Activated CD4-positive, alpha-beta memory T cell treated with anti-CD3 and anti-CD28 coated beads, Interleukin-2, amount 10 ng/mL, durations not matched to agents 7 days and 5 days (primary cell): ENCODE measurements at places on chromosomes 11 and 22. TPM values are rescaled to one million over a fixed set of nuclear protein-coding genes. Genes with fewer than 3 reads are reported as not detected.

DNA sequence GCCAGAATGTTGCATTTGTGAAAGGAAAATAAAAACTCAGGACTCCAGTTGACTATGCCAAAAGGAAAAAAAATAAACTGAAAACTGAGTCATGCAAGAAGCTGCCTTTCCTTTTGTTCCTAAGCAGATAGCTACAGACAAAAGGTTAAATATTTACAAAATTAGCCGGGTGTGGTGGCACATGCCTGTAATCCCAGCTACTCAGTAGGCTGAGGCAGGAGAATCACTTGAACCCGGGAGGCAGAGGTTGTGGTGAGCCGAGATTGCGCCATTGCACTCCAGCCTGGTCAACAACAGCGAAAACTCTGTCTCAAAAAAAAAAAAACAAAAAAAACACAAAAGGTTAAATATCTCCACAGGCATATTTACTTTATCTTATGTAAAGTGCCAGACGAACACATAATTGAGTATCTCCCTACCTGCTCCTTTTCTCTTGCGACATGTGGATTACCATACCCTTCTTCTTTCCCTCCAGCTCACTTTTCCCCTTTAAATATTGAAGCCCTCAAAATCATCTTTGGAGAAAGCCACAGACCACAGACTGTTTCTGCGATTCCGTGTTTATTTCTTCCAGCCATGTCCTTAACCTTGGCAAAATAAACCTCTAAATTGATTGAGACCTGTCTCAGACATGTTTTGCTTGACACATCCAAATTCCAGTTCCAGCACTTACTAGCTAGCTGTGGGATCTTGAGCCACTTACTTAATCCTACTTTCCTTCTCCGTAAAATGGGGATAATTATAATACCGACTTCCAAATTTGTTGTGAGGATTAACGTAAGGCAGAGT lies 2.3 kb upstream of the SMPD1 start:
- DNase-seq: no peak

GRCh38 chr11:27418356-27418755 lies 54.2 kb downstream of the LGR4 start:
- DNase-seq: no peak

DNA sequence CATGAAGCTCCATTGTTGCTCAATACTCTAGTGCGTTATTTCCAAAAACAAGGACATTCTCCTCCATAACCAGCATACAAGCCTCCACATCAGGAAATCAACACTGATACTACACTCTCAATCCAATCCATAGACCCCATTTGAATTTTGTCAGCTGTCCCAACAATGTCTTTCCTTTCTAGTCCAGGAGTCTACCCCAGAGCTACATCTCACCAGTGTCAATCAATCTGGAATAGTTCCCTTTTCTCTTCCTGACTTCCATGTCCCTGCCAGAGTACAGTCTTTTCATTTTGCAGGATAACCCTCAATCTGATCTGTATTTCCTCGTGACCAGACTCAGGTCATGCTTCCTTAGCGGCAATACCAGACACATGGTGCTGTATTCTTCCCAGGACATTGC lies 43.0 kb downstream of the TCF20 start:
- DNase-seq: no peak

The C22orf31 gene
- not detected for total RNA-seq

GRCh38 chr22:22942511-22943329 lies 55.1 kb downstream of the IGLL5 start:
- peak; percentile 84 for DNase-seq

DNA sequence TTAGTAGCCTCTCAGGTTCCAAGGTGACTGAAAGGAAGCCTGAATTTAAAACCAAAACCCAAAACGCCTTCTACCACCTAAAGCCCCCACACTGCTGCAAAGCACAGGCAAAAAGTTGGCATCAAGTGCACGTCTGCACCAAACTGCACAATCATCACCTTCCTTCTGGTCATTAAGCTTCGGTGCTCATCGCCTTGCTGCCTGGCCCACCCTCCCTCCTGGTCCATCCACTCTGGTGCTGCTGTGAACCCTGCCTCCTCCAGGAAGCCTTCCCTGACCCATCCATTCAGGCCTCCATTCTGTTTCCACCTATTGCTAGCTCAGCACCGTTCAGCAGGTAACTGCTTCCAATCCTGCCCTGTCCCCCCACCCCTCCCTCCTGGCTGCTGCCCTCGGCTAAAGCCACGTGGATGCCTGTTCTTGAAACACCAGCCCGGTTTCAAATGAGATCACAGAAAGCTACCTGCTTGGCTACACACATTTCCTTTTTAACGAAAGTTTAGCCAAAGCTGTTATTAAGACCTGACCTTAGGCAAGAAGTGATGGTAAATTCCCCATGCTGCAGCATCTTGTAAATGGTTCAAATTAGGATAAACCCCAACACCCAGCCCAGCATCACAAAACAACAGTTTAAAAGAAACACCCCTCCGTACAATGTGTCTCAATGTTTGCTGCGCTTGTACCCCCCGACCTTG lies 53.8 kb upstream of the CD5 start:
- DNase-seq: no peak
